ENCODE measurements at places on chromosomes 11 and 22. TPM values are rescaled to one million over a fixed set of nuclear protein-coding genes. Genes with fewer than 3 reads are reported as not detected.

- peak within 1 kb of the TSS; percentile 77 for H3K4me3 ChIP-seq
- H3K36me3 ChIP-seq, result peaks cover 38% of the 10 kb centered on the region
- no peaks in the 10 kb centered on the region for H3K27me3 ChIP-seq
- H3K4me1 ChIP-seq, result no peaks in the 10 kb centered on the region
These were observed at the start of gene LIPT2 for GRCh38 chr11:74492974-74493790. LIPT2 (minus strand) TSS chr11:74493724; CDS start chr11:74493703, 21 bp downstream.

Gene MYEOV
- 0.22 TPM for total RNA-seq

DNA sequence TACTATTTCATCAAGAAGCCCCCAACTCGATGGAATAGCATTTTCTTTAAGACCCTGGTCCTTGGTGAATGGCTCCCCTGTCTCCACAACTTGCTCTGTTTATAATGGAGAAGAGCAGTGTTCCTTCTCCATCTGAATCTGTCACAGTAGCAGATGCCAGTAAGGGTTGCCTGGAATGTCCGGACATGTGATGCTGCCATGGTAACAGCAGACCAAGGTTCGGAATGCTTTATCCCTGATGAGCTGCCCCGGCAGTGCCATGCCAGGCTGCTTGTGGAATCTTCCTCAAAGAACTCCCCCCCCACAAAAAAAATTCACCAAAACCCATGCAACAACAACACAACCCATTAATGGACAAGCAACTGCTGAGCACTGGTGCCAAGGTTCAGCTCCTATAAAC is 72.5 kb downstream of the KCNC1 start:
- no peak overlapping the region for H3K4me3 ChIP-seq
- H3K4me1 ChIP-seq, result no peaks in the 10 kb centered on the region
- H3K27ac ChIP-seq, result no peak overlapping the region
- H3K36me3 ChIP-seq, result no peaks in the 10 kb centered on the region

Gene ROBO4
- not detected for total RNA-seq

- H3K4me1 ChIP-seq, result peaks cover 2% of the 10 kb centered on the region
- peak; percentile 57 for DNase-seq
- no peaks in the 10 kb centered on the region for H3K27me3 ChIP-seq
- H3K27ac ChIP-seq, result peak overlapping the region; percentile 38
- H3K36me3 ChIP-seq, result peaks cover 9% of the 10 kb centered on the region
These were observed 104.0 kb downstream of the ARHGAP42 start for GRCh38 chr11:100791103-100791502.

DNA sequence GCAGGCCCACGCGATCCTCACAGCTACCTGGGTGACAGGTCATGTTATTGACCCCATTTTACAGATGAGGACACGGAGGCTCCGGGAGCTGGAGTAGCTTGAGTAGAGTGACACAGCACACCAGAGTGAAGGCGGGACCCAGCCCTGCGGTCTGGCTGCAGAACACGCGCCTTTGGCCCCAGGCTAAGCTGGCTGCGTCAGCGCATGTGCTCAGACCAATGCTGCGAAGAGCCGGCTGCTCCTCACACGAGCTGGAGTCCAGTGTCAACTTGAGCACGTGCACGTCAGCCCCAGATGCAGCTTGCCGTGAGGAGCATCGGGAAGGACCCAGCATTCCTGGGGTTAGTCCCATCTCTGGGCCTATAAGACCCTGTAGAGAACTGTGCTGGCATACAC is 49.9 kb downstream of the SCUBE1 start:
- no peaks in the 10 kb centered on the region for H3K4me1 ChIP-seq
- H3K36me3 ChIP-seq, result no peaks in the 10 kb centered on the region
- no peak overlapping the region for H3K27ac ChIP-seq
